Lower leg skin (tissue), 4 donors: ENCODE measurements at places on chromosomes 7 and 10. TPM values are rescaled to one million over a fixed set of nuclear protein-coding genes. Genes with fewer than 3 reads are reported as not detected.

Gene PKD2L1
- not detected for total RNA-seq

Gene AGR2
- 1.9 TPM for total RNA-seq

DNA sequence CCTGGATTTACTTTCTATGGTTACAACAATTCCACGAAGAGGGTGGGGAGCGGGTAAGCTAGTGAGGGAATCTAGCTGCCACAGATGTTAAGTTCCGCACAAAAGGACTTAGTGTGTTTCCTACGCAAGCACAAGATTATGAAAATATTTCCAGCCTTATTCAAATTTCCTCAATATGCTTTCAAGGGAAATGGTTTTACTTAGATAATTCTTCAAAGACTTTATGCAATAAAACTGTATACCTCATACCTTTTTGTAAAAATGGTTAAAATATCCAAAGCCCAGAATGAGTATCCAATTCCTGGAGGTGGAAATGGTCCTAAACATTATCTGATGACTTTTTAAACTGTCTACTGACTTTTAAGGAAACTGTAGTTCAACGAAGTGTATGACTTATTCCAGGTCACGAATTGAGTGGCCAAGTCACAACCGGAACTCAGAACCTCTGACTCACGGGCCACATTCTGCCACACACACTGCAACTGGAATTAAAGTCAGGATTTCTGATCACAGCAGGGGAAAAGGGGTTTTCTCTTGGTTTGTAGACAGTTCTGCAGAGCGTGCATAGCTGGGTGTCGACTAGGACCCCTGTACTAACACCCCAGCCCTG lies 20.2 kb upstream of the INSIG1 start:
- no peak for DNase-seq

DNA sequence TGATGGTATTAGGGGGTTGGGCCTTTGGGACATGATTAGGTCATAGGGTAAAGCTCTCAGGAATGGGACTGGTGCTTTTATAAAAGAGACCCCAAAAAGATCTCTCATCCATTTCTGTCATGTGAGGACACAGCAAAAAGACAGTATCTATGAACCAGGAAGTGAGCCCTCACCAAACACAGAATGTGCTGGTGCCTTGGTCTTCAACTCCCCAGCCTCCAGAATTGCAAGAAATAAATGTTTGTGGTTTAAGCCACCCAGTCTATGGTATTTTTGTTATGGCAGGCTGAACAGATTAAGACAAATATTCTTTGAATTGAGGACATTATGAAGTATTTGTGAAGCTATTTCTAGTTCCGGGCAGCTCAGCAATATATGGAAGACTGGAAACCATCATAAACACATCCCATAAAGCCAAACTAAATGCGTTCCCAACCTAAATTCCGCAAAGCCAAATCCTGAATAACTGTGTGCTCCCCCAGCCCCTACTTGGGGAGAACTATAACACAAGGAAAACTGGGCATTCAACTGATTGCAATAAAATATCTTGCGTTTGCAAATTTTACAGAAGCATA lies 153.7 kb downstream of the GALNT17 start:
- DNase-seq, result no peak

DNA sequence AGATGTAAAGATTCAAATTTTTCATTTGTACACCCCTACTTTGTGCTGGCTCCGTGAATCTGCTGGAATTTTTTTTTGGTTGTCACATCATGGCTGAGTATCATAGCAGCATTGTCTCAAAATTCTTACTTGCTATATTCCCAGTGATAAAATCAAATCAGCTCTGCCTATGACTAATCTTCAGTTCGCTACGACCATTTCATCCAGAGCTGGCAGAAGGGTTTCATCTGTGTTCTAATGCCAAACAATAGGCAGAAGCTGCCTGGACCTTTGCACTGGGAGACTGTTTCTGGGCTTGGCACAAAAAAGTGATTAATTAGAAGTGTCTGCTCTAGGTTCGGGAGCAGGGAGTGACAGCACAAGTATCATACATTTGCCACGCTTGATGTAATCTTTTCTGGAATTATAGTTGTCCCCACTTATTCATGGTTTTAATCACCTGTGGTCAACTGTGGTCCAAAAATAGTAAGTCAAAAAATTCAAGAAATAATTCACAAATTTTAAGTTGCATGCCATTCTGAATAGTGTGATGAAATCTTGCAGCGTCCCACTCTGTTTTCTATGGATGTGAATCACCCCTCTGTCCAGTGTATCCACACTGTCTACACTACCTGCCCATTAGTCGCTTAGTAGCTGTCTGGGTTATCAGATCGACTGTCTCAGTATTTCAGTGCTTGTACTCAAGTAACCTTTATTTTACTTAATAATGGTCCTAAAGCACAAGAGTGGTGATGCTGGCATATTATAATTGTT lies 120.5 kb upstream of the IMMP2L start:
- no peak for DNase-seq
